ENCODE measurements at places on chromosomes 12 and 14.

GRCh38 chr12:76024102-76024781 is 7.3 kb downstream of the PHLDA1 start:
- DNase-seq = no peak

DNA sequence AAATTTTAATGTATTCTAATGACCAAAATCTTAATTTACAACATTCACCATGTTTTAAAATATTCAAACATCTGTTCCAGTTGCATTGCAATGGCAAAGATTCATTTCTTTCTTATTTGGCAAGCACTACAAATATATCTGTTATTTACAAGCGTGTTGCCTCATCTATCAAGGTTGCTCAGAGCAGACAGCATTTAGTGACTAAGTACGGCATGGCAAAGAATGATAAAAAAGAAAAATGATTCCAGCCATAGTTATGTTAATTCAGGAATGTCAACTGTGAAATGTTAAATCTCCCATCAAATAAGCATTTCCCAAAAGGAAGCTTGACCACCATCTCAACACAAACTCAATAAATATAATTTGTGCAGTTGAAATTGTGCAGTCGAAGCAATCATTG is 312.1 kb downstream of the SEC23A start:
- DNase-seq = no peak

- DNase-seq = no peak
These were observed 5.0 kb upstream of the POP5 start for GRCh38 chr12:120586206-120586605.

GRCh38 chr12:101414533-101415119 is 7.1 kb upstream of the ARL1 start:
- no peak for DNase-seq

DNA sequence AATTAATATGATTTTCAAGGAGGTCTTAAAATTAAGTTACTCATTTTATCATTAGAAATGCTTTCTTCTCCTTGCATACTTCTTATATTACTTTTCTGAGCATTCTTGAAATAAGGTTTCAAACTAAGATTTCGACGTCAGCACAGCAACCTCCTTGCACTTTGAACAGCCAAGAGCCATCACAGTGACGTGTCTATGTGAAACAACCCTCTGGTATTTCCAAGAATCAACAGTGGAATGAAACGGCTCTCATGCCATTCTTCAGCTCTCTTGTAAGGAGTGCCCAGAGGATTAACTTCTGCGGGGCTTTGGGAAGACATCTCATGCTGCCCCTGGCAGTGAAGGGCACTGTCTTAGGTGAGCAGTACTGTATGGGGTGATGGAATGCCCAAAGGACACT is 109.2 kb downstream of the EFCAB11 start:
- no peak for DNase-seq

- no peak for DNase-seq
These were observed 410.7 kb upstream of the RGS6 start for GRCh38 chr14:71521238-71522135.

DNA sequence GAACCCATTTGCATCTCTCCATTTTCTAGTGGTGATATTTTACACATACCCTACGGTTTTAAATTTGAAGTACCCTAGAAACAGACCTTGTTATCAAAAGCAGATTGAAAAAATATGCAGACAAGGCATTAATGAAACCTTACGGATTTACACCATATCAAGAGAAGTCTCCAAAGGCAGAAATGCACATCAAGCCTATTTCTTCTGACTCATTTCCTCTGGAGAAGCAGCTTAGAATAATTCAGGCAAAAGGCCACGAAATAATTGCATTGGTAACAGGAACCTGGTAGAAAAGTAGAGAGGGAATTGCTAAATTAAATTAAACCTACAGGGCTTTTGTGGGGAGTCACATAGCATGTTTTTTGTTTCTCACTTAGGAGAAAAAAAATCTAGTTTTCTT is 34.7 kb downstream of the KICS2 start:
- DNase-seq = no peak

DNA sequence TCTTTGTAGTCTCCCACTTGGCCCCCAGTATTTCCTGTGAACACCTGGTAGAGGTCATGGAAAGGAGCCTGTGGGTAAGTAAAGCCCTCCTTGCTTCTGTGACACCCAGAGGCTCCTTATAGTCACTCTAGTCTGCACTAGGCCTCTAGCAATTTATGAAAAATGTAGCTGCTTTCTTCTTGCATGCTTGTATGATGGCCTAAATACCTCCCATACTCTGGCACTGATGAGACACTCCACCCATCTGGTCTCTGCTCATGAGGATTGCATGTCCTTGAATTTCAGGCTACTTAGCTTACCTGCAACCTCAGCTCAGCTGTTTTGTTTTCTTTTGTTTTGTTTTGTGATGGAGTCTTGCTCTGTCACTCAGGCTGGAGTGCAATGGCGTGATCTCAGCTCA is 4.6 kb upstream of the A2ML1 start:
- no peak for DNase-seq

- no peak for DNase-seq
These were observed 10.9 kb downstream of the ATP6V0A2 start for GRCh38 chr12:123723011-123723410.

- no peak for DNase-seq
These were observed 2.1 kb downstream of the PNMA1 start for GRCh38 chr14:73712071-73712506.

- DNase-seq = no peak
These were observed 869.2 kb downstream of the TMEM121 start for GRCh38 chr14:106395456-106396050.

DNA sequence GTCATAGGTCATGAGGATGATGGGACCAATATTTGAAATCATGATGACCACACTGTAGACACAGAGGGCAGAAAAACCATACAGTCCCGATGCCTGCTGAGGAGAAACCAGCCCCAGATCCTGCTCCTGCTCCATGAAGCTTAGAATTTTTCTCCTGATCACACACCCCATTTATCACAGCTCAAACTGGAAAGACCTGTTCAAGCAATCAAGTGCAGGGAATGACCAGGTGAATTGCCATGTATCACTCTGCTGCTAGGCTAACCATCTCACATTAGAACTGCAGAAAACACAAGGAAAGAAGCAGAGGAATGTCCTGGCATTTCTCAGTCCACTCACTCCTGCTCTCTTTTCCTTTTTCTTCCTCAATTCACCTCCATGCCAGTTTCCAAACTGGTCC is 18.1 kb downstream of the MANSC1 start:
- no peak for DNase-seq

- DNase-seq = no peak
These were observed 175.3 kb downstream of the PHLDA1 start for GRCh38 chr12:75856235-75856634.

GRCh38 chr12:105569886-105570285 is 239.4 kb downstream of the C12orf75 start:
- no peak for DNase-seq

DNA sequence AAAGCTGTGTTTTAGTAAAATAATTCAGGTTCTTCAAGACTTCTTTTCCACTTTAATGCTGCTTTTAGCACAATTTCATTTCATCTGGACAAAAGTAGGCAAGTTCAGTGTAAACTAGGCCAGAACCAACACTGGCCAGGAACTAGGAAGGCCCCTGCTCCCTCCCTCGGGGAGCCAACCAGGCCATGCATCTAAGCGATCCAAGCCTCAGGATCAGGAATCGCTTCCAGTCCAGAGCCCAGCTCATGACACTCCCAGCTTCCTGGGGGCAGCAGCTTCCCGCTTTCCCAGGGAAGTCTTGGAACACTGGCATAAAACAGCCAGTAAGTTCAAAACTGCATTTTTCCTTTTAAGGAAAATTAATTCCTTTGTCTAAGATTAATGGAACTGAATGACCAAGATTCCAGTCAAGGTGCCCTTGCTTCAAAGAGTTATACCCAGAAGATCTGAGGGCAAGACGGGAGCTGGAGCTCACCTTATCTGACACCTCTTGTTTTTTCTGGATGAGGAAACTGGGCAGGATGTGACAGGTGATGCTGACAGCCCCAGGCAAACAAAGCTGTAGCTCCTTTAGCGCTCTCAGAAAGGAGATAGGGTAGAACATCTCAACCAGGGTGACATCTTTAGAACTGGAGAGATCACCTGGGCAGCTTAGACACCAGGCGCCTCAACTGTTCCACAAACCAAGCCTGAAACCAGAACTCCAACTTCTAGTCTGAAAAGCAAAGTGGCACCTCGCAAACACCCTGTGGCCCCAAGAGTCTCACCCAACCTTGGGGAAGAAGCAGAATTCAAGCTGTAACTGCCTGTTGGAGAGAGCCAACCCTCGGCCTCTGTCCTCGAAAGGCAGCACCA is 61.4 kb upstream of the PNMA1 start:
- DNase-seq = no peak

GRCh38 chr14:39122330-39123138 is 8.4 kb downstream of the GEMIN2 start:
- DNase-seq = no peak

DNA sequence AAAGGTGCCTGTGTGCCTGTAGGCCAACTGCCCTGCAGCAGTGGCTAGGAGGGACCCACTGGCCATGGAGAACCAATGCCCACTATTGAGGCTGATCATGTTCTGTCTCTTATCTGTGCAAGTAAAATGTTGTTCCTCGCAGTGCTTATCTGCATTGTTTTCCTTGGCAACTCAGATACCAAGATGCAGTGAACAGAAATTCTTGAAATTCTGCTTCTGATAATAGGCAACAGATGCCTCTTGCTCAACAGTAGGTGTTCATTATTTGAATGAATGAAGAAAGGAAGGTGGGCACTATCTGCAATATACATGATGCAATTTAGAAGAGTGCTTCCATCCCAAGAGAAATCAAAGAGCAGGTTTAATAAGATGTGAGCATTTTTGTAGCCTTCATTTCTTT is 232.2 kb downstream of the NUAK1 start:
- no peak for DNase-seq

DNA sequence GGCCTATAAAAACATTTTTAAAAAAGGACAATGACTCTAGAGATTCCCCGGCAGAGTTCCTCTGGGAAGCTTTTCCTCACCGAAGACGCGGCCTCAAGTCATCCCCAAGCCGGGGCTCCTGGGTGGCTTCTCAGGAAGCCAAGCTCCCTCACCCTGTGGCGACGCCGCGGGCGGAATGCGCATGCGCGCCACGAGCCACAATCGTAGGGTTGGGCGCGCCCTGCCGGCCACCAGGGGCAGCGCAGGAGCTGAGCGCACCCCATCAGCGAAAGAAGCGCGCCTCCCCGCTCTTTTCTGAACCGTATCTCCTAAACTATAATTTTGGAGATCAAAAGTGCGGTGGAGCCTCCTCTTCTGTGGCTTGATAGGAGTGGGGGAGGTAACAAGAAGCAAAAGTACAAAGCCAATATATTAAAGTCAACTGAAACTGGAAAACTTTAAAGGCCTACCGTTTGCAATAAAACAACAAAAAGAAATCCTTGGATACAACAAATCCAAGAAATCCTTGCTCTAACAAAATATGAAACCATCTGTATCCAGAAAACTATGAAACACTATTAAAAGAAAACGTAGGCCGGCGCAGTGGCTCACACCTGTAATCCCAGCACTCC is 17.4 kb upstream of the CHFR start:
- DNase-seq = peak; percentile 83

- DNase-seq = no peak
These were observed 163.1 kb downstream of the KLHL28 start for GRCh38 chr14:44798386-44799242.

DNA sequence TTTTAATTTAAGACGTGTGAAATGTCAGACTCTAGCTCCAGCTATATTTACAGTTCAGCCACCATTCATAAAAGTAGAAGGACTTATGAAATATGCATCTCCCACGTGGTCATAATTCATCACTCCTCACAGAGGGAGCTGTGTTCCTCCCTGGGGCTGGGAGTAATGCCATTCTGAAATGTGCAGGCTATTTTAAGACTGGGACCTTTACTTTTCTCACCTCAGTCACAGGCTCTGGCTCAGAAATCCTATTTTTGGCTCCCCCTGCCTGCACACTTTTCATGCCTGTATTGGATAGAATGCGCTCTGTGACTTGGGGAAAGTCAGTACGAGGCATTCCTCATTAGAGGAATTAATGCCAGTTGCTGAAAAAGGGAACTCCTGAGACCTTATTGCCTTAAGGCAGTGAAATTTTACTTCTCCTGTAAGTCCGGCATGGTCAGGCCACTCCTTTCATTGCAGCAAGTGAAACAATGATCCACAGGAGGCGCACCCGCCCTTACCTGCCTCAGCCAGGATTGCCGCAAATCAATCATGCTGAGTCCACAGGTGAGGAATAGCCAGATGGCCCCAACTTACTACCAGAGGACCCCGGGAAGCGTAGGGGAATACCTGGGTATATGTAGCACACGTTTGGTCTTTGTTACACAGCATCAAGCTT is 1133.2 kb upstream of the TMEM132C start:
- no peak for DNase-seq

DNA sequence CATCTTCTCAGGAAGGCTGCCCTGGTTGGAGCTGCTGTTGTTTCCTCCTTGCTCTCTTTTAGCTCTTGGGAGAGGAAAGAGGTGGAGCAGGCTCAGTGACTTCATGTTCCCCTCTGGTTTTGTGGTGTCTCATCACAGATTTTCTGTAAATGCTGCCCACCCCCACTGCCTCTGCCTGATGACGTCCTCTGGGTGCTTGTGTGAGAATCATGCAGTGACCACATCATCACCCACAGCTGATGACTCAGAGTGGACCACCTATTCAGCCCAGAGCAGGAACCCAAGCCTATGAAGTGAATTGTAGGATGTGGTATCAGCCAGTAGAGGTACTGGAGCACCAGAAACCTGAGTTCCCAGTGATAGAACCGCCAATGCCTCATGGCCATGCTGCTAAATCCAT is at the start of gene GZMB:
Gene GZMB, minus strand, starts transcription at position 33 of the 400 bp plus-strand sequence. Its CDS starts 30 bp downstream, at position 3.
- DNase-seq = no peak

DNA sequence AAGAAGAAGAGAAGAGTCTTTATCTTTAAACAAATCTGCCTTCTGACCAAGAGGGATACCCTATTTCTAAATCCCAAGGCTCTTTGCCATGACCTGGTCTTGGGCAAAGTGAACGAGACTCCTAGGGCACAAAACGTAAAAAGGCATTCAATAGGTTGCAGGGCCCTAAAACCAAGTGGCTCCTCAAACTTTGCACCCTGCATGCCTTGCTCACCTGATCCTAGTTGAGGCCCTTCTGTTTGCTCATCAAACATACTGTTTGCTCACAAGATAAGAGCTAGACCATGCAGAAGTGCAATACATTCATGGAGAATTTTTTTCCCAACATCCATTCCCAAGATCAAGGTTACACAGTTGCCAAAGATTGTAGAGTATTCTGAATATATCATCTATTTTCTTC is 7.9 kb upstream of the PRH1 start:
- no peak for DNase-seq

DNA sequence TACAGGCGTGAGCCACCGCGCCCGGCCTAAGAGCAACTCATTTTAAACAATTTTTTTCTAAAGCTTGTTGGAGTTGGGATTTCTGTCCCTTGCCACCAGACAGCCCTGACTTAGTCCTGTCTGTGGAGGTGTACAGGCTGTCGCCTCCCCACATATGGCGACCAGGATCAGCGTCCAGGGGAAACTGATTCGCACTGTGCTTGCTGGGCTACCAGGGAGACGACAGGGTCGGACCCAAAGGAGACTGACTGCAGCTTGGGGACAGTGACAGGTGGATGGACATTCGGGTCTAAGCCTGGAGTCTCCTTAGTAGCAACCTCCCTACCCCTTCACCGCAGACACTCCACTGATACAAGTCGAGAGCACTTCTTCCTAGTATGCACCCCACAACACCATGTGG is 40.3 kb downstream of the TRAFD1 start:
- no peak for DNase-seq

Data from left ventricle myocardium inferior (tissue), 1 donor.